ENCODE measurements at places on chromosomes 6 and 20. TPM values are rescaled to one million over a fixed set of nuclear protein-coding genes. Genes with fewer than 3 reads are reported as not detected.

Gene ZBTB46
- total RNA-seq, result 3.4 TPM

Gene INSM1
- not detected for total RNA-seq

Gene SSTR4
- not detected for total RNA-seq

Gene HDGFL1
- not detected for total RNA-seq

Gene PPP1R3G
- 0.18 TPM for total RNA-seq

Gene RIPK1
- 14.7 TPM for total RNA-seq

Gene TJAP1
- 16.9 TPM for total RNA-seq

Gene COMMD7
- total RNA-seq, result 36.1 TPM

Gene TPMT
- 26.7 TPM for total RNA-seq

Gene CALHM5
- 3.2 TPM for total RNA-seq

Gene GNMT
- total RNA-seq, result not detected

Gene TMC2
- not detected for total RNA-seq

Gene PIGU
- 11.7 TPM for total RNA-seq

Gene IL17F
- not detected for total RNA-seq

Gene UBD
- total RNA-seq, result 10.1 TPM

Gene CLPSL2
- total RNA-seq, result not detected

Gene SPTLC3
- total RNA-seq, result 10.0 TPM
